ENCODE measurements at places on chromosomes 13 and 19.

GRCh38 chr13:110914331-110915056 lies 375 bp downstream of the ANKRD10 start:
- DNase-seq: peak; percentile 88

GRCh38 chr13:51715613-51716012 lies 88.3 kb downstream of the DHRS12 start:
- no peak for DNase-seq

- DNase-seq: no peak
Observed at GRCh38 chr19:10088949-10089554, 2.9 kb downstream of the SHFL start.

- DNase-seq: no peak
Observed at GRCh38 chr13:37889102-37889501, 19.5 kb upstream of the TRPC4 start.

DNA sequence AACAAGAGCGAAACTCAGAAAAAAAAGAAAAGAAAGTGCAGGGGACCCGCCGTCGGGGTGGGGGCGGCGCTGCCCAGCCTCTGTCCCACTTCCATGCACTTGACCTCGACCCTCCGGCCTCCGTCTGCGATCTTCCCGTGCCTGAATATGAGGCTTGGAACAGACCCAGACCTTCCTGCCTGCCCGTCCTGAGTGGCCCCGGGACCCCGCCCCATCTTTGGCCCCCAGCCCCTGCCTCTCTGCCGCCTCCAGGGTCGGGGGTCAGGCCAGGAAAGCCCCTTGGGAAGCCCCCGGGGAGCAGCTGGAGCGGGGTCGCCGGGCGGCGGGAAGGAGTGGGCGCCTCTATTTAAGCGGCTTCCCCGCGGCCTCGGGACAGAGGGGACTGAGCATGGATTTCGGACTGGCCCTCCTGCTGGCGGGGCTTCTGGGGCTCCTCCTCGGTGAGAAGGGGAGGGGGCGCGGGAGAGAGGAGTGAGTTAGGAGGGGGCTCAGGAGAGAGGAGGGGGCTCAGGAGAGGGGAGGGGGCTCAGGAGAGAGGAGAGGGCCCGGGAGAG lies at the start of gene MADCAM1:
MADCAM1 (plus strand) TSS at position 375 of the 554 bp plus-strand sequence; CDS start at position 389, 14 bp downstream.
- no peak for DNase-seq

- DNase-seq: no peak
Observed at GRCh38 chr19:54391589-54392061, 23.6 kb upstream of the TTYH1 start.

- no peak for DNase-seq
Observed at GRCh38 chr13:73903561-73903960, 230.6 kb downstream of the KLF12 start.

Measured in erythroblast (primary cell).